Activated CD4-positive, alpha-beta T cell treated with anti-CD3 and anti-CD28 coated beads, Interleukin-2, amount 50 U/mL, for 16 hours (primary cell): ENCODE measurements at places on chromosomes 5 and 9.

GRCh38 chr9:128282500-128282899 lies 6.4 kb downstream of the SWI5 start:
- no peak for DNase-seq

GRCh38 chr9:98916660-98917059 lies 27.0 kb upstream of the COL15A1 start:
- no peak for DNase-seq

GRCh38 chr5:92514896-92515295 lies 1066.1 kb downstream of the NR2F1-AS1 start:
- DNase-seq = no peak

- no peak for DNase-seq
These were observed 12.0 kb upstream of the ENC1 start for GRCh38 chr5:74652576-74652975.

- no peak for DNase-seq
These were observed 142.8 kb upstream of the STK32A start for GRCh38 chr5:147092044-147092443.

DNA sequence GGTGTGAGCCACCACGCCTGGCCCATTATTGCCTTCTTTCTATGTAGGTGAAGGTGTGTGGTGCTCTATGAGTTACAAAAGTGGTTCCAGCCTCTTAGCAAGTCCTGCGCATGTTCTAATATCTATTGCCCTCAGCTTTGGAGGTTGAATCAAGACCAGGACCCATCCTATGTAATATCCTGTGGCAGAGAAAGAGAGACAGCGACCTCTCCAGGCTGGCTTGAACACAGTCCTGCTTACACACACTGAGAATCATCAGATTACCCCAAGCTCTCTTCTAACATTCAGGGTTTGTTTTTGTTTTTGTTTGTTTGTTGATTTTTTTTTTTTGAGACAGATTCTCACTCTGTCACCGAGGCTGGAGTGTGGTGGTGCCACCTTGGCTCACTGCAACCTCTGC lies 94.7 kb upstream of the OSMR start:
- no peak for DNase-seq

GRCh38 chr9:18907927-18908625 lies 124.9 kb downstream of the SAXO1 start:
- DNase-seq = no peak

- DNase-seq = no peak
These were observed 106.6 kb downstream of the ADAMTS16 start for GRCh38 chr5:5246736-5247135.

DNA sequence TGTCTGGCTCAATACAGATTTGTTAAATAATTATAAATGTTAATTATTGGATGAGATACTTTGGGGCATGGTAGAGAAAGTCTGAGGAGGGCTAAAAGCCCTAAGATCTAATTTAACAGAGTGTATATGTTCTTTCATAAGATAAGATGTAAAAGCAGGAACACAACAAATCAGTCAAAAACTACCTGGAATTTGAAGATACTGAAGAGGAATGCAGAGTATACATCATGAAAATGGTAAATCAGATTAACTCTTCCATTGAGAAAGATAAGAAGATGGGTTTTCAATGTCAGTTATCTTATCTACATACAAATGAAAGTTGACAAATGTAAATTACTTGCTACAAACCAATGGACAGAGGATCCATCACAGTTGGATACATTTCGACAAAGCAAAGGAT lies 107.3 kb upstream of the NFIB start:
- no peak for DNase-seq
